ENCODE measurements at places on chromosomes 7 and 10.

GRCh38 chr7:46459942-46460341, 538.9 kb upstream of the IGFBP3 start:
- DNase-seq = no peak

GRCh38 chr7:41637049-41637448, 65.8 kb downstream of the INHBA start:
- no peak for DNase-seq

DNA sequence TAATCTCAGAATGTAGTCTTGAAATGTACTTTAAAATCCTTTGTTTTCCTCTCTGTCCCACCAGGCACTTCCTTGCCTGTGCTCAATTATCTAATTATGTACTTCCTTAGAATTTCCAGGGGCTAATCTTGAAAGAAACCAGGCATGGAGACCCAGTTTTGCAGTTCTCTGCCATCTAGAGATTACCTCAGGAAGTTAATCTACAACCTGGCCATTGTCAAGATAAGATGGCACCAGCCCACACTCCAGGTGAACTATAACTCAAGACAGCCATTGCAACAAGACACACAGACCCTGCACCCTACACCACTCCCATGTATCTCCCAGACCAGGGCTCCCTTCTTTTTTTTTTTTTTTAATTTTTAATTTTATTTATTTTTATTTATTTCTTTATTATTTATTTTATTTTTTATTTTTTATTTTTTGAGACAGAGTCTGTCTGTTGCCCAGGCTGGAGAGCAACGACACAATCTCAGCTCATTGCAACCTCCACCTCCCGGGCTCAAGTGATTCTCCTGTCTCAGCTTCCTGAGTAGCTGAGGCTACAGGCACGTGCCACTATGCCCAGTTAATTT, 85.9 kb upstream of the TRIM24 start:
- no peak for DNase-seq

GRCh38 chr7:83267141-83267631, 104.5 kb upstream of the PCLO start:
- peak; percentile 93 for DNase-seq

GRCh38 chr10:85995791-85996190, 370.8 kb downstream of the GRID1 start:
- no peak for DNase-seq

DNA sequence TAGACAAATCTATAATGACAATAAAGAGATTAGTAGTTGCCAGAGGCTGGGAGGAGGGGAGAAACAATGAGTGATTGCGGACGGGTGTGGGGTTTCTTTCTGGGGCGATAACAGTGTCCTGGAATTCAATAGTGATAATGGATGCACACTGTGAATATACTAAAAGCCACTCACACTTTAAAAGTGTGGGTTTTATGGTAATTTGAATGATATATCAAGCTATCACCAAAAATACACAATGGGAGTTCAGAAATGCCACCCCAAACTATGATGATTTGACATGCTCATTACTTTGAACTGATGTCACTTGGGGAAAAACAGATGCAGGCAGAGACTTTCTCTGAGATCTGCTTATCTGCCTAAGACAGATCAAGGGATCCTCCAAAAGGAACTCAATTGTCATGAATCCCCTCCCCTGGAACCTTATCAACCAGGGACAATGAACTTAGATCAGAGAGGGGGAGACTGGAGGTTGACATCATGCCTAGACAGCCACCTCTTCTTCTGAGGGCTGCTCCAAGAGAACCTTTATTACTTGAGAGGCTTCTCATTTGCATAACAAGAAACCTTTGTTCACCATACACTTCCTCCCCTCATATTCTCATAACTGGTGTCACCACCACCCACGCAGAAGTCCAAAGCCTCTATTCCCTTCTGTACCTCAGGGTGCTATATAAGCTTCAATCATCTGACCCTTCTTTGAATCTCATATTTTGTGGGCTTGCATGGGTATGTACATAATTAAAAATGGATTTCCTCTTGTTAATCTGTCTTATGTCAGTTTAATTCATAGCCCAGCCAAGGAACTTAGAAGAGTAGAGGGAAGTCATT, 14.8 kb upstream of the ZC3HAV1 start:
- DNase-seq = no peak

GRCh38 chr7:31028006-31028405, 24.1 kb upstream of the ADCYAP1R1 start:
- no peak for DNase-seq

DNA sequence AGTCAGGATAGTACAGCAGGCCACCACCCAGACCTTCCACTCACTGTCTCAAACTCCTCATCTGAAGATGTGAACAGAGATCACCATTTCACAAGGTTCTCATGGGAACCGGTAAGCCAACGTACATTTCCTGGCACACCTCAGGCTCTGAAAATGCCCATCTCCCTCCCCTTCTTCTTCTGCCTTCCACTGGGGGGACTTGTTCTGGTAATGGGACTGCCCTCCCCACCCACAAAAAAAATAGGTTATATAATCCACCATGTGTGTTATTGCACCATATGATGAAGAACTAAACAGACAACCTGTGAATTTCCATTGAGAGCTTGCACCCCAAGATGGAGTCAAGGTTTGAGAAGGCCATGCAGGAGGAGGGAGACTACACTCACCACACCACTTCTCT, 42.1 kb upstream of the IKZF1 start:
- no peak for DNase-seq

DNA sequence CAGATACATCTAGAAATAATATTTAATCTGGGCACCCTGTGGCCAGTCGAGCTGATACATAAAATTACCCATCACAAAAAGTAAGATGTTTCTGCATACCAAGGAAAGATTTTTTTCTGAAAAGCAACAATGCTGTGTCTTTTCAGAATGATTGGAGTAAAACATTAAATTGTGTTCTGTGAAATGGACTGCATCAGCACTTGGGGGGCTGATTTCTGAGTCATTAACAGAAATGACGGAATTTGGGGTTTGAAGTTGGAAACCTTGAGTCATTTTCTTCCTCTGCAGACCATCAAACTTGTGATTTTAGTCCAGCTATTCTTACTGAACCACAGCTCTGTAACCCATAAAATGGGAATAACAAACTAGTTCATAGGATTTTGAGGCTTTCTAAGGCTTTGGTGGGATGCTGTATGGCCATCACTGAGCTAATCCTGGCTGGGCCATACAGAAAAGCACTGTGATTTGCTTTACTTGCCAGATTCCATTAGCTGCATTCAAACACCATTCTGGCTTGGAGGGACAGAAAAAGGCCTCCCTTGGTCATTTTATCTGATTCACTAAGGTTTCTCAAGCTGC, 739.4 kb upstream of the IGFBP3 start:
- no peak for DNase-seq

DNA sequence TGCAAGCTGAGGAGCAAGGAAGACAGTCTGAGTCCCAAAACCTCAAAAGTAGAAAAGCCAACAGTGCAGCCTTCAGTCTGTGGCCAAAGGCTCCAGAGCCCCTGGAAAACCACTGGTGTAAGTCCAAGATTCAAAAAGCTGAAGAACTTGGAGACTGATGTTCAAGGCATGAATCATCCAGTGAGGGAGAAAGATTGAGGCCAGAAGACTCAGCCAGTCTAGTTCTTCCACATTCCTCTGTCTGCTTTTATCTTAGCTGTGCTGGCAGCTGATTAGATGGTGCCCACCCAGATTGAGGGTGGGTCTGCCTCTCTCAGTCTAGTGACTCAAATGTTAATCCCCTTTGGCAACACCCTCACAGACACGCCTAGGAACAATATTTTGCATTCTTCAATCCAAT, 20.1 kb upstream of the MDFIC start:
- DNase-seq = no peak

DNA sequence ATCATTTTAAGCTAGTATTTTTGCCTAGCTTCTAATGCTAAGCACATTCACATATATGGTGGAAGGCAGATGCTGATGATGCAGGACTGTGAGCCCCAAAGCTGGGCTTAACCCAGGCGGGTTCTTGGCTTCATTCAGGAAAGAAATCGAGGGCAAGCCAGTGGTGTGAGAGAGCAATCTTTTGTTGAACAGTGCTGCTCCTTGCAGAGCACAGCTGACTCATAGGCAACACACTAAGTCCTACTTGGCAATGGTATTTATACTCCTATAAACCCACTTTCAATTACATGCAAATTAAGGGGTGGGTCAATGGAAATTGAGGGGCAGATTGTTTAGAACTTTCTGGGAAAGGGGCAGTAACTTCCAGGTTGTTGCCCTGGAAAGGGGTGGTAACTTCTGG, 42.0 kb upstream of the CELF2 start:
- DNase-seq = no peak

- no peak for DNase-seq
Measured at GRCh38 chr7:44854644-44855364, 6.9 kb upstream of the H2AZ2 start.

- DNase-seq = no peak
Measured at GRCh38 chr10:86288695-86289576, 77.7 kb downstream of the GRID1 start.

DNA sequence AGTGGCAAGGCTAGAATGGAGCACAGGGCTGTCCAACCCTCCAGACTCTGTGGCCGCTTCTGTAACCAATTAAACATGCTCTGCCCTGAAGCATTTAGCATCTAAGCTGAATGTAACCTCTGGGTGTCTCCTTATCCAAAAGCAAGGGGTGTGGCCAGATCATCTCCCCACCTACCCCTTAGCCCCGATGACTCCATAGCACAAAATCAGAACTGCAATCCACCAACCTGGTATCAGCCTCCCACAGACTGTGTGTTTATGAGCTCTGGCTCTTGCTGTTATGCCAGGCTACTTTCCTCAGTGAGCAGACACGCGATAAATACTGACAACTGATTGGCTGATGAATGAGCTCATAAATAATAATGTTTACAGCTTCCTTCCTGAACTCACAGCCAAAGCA, 3.2 kb downstream of the FRMD4A start:
- DNase-seq = no peak

GRCh38 chr7:12655161-12655560, 32.3 kb upstream of the ARL4A start:
- no peak for DNase-seq

GRCh38 chr7:157129200-157129599, 9.5 kb upstream of the UBE3C start:
- DNase-seq = peak; percentile 43

- no peak for DNase-seq
Measured at GRCh38 chr7:99092064-99092720, 51.7 kb downstream of the SMURF1 start.

GRCh38 chr10:20897146-20897825, at the start of gene NEBL:
NEBL (minus strand) TSS chr10:20897311; CDS start chr10:20897205, 106 bp downstream.
- DNase-seq = no peak

- no peak for DNase-seq
Measured at GRCh38 chr7:77982926-77983550, 184.5 kb downstream of the PHTF2 start.

GRCh38 chr7:112022128-112022527, 184.1 kb downstream of the DOCK4 start:
- no peak for DNase-seq

GRCh38 chr7:112001091-112001826, 204.9 kb downstream of the DOCK4 start:
- DNase-seq = no peak

- no peak for DNase-seq
Measured at GRCh38 chr10:64350665-64351064, 829.5 kb downstream of the REEP3 start.

DNA sequence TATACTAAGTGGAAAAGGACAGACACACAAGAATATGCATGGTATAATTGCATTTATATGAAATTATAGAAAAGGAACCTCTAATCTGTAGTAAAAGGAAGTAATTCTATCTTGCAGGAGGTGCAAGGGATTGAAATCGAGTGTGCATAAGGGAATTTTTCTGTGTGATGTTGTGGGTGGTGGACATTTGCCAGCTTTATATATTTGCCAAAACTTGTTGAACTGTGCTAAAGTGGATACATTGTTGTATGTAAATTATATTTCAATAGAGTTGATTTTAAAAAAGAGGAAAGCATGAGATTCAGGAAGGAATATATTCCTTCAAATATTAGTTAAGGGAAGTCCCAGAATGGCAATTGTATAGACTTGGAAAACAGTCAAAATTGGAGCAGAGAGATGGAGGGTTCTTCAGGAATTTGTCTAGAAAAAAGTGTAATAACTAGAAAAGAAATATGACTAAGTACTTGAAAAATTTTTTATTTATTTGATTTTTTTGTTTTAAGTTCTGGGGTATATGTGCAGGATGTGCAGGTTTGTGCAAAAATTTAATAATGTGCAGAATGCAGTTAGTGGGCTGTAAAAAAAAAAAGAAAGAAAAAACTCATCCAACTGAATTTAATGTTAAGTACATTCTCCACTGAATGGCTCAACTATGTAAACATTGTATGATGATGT, 96.1 kb downstream of the ARL4A start:
- DNase-seq = no peak

DNA sequence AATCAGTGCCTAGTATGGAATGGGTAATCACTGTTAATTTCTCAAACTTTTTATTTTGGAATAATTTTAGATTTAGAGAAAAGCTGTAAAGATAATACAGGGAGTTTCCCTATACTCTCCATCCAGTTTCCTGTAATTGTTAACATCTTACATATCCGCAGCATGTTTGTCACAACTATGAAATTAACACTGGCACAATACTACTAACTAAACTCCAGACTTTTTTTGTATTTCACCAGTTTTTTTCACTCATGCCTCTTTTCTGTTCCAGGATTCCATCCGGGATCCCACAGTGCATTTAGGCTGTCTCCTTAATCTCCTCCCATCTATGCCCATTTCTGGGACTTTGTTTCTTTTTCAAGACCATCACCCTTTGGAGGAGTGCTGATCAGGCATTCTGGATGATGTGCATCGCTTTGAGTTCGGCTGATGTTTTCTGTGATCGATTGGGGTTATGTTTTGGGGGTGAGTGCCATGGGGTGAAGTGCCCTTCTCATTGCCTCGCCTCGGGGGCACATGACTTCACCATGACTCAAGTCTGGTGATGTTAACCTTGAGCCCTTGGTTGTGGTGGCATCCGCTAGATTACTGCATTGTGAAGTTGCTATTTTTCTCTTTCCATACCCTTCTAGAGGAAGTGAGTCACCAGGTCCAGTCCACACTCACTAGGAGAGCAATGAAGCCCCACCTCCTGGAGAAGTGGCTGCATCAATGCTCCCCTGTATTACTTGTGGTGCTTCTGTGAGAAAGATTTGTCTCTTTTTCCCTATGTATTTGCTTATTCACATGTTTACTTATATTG, 43.9 kb upstream of the GRB10 start:
- DNase-seq = no peak

DNA sequence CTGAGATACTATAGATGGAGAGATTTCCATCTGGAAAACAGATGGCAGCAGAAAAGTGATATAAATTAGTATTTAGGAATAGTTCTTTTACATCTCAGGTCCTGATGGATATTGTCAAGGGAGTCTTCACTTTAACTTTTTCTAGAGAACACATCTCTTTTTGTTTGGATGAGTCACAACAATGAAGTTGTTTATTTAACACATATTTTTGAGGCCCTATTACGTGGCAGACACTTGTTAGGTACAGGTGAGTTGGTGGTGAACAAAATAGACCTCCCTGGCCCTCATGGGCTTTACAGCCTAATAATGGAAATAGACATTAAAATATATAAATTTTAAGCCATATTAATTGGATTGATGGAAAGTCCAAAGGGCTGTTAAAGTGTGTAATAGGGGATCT, 168.3 kb downstream of the VTI1A start:
- no peak for DNase-seq
